ENCODE measurements at places on chromosomes 13 and 19. TPM values are rescaled to one million over a fixed set of nuclear protein-coding genes. Genes with fewer than 3 reads are reported as not detected.

Gene TBXA2R
- 0.21 TPM for total RNA-seq

Gene SOX1
- not detected for total RNA-seq

Gene ZSCAN1
- not detected for total RNA-seq

Gene LRRC63
- total RNA-seq = 0.42 TPM

Gene FAM124A
- 0.48 TPM for total RNA-seq

Gene ZNF714
- 4.7 TPM for total RNA-seq

Gene ZNF329
- total RNA-seq = 10.5 TPM

Gene COX7A1
- total RNA-seq = 1.0 TPM

Gene COG3
- total RNA-seq = 23.1 TPM

Gene SMAD9
- total RNA-seq = 0.62 TPM

Gene DIAPH3
- 7.5 TPM for total RNA-seq

Gene KLK15
- total RNA-seq = not detected

Gene KLF16
- 15.3 TPM for total RNA-seq

Gene ATP7B
- 11.4 TPM for total RNA-seq

Gene TSEN34
- total RNA-seq = 108 TPM

Gene NUMBL
- total RNA-seq = 12.6 TPM

Gene RAD23A
- total RNA-seq = 138 TPM

Gene ZNF845
- 6.6 TPM for total RNA-seq

Gene TMEM59L
- 6.5 TPM for total RNA-seq

Gene SLC7A1
- total RNA-seq = 79.3 TPM

Gene YJU2
- total RNA-seq = 37.2 TPM

Gene TYROBP
- 1.1 TPM for total RNA-seq

Gene C5AR2
- total RNA-seq = not detected

Gene ZSCAN4
- not detected for total RNA-seq

Gene ZNF729
- 0.14 TPM for total RNA-seq

Gene NAPSA
- 1.7 TPM for total RNA-seq

Gene IGFL1
- total RNA-seq = not detected

Gene ZNF229
- 4.9 TPM for total RNA-seq

Gene CNOT3
- 17.2 TPM for total RNA-seq

Gene STOML3
- total RNA-seq = not detected

Gene KIR2DL1
- total RNA-seq = not detected

Gene CLDN10
- total RNA-seq = 6.6 TPM

Gene ARL11
- total RNA-seq = 0.14 TPM

Gene ATXN8OS
- total RNA-seq = not detected

Gene TTYH1
- not detected for total RNA-seq

Gene PNMA8B
- total RNA-seq = 1.8 TPM

Gene PEG3
- total RNA-seq = 2.6 TPM

All from kidney epithelial cell (primary cell).